Muscle of leg (tissue), 16 donors: ENCODE measurements at places on chromosomes 7 and 10. TPM values are rescaled to one million over a fixed set of nuclear protein-coding genes. Genes with fewer than 3 reads are reported as not detected.

Gene SLC26A4
- 0.75 TPM for total RNA-seq

Gene ACSL5
- 1.7 TPM for total RNA-seq

Gene PLCE1
- total RNA-seq, result 31.7 TPM

DNA sequence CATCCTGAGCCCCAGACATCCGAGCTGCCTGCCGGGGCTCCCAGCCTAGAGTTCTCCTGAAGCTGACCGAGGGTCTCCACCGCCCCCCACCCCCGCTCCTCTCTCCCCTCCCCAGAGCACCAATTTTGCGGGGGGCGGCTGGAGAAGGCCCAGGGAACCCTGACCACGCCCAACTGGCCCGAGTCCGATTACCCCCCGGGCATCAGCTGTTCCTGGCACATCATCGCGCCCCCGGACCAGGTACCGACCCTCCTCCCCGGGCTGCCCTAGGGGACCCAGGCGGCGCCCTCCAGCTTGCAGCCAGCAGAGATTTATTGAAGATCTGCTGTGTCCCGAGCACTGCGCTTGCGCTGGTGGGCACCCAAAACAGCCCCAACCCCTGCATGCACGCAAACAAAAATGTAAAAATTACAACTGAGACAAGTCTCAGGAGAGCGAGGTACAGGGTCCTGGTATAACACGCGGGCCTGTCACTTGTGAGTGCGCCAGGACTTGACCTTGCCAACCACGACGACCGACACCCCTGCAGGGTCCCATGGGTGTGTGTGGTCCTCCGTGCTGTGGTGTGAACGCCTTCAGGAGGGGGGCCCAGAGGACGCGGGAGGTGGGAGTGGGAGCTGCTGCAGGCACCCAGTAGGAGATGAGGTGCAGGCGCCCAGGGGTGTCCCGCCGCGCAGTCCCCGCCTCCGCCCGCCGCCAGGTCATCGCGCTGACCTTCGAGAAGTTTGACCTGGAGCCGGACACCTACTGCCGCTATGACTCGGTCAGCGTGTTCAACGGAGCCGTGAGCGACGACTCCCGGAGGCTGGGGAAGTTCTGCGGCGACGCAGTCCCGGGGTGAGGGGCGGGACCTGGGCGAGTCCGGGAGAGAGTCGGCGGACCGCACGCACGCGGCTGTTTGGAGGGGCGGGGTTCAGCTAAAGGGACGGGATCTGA, 3.1 kb downstream of the PCOLCE start:
- H3K4me1 ChIP-seq, result peaks cover 36% of the 10 kb centered on the region
- peaks cover 13% of the 10 kb centered on the region for H3K36me3 ChIP-seq
- H3K4me3 ChIP-seq, result peak overlapping the region; percentile 79
- peaks cover 19% of the 10 kb centered on the region for H3K27me3 ChIP-seq

DNA sequence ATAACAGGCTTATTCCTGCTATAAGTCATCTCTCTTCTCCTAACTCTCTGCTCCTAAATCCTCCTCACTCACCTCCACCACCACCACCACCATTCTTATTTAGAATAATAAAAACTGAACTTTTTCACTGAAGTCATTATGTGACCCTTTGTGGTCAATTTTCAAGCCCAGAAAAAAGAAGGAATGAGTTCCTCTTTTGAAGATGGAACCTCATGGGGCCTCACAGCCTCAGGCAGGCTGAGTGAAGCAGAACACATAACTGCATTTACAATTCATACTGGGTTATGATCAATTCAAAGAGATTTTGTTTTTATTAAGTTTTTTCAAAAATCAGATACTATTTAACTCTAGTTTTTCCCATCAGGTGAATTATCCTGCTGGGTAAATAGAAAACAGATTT, 29.8 kb downstream of the PNLIPRP3 start:
- H3K27me3 ChIP-seq, result no peaks in the 10 kb centered on the region
- no peaks in the 10 kb centered on the region for H3K4me1 ChIP-seq
- no peak overlapping the region for H3K27ac ChIP-seq
- no peak overlapping the region for H3K4me3 ChIP-seq

DNA sequence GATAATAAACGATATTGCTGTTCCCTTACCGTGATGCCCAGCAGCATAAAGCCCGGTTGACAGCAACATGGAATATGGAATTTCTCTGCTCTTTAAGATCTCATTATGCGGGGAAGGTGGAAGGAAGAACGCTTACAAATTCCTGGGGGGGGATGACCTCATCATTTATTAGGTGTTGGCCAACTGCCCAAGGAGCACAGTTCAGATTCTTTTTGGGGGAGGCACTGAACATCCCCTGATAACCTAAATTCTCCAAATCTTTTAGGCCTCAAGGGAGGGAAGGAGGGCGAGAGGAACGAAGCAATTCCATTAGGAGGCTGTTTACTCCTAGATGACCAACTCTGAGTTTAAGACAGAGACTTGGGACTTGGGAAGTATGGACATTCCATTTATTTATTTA, 5.2 kb upstream of the COL26A1 start:
- no peak overlapping the region for H3K4me3 ChIP-seq
- no peak for DNase-seq
- peaks cover 6% of the 10 kb centered on the region for H3K27me3 ChIP-seq
- H3K27ac ChIP-seq, result no peak overlapping the region
- H3K4me1 ChIP-seq, result peaks cover 2% of the 10 kb centered on the region
- no peaks in the 10 kb centered on the region for H3K36me3 ChIP-seq
